Erythroblast (primary cell): ENCODE measurements at places on chromosomes 5 and 9.

GRCh38 chr5:18003784-18004183 is 369.5 kb downstream of the TAF11L14 start:
- DNase-seq = no peak

DNA sequence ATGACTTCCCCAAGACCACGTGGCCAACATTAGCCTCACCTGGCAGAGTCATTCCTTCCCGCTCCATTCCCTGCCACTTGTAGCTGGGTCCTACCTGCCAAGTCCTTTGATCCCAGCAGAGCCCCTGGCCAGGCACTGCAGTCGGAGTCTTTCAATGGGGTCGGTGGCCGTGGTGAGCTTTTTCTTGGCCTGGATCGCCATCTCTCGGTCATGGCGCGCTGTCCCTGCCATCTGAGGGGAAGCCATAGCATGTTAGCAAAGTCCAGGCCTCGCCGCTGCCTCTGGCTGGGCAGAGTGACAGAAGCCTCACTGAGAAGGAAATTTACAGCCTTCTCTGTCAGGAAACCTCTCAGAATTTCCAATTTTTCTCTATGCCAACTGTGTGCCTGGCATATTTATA is 17.5 kb downstream of the CAPSL start:
- no peak for DNase-seq

- peak; percentile 66 for DNase-seq
Measured at GRCh38 chr5:138138949-138139780, at the start of gene NME5. Gene NME5, minus strand, starts transcription at chr5:138139428. Its CDS starts 648 bp downstream, at chr5:138138780.

GRCh38 chr5:176817841-176818377 is 7.5 kb downstream of the UNC5A start:
- peak; percentile 12 for DNase-seq

- DNase-seq = no peak
Measured at GRCh38 chr9:35085078-35085477, 5.3 kb upstream of the FANCG start.

- DNase-seq = no peak
Measured at GRCh38 chr9:68904454-68904853, 109.5 kb downstream of the PRKACG start.

DNA sequence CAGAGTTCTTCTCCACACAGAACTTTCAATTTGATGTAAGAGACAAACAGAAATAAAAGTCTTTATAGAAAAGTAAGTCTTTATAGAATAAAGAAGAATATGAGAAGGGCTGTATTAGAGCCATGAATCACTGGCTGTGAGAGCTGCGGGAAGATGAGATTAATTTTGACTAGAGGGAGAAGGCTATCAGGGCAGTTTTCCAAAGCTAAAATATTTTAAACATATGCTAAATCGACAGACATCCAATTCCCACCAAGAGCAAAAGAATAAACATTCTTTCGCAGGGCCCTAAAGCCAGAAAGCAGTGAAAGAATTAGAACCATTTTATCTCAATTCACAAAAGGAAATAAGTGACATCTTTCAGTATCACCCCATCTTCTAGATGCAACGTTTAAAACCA is 208.3 kb upstream of the MAP3K1 start:
- no peak for DNase-seq
